ENCODE measurements at places on chromosomes 3 and 15.

GRCh38 chr3:157064402-157064801, 95.5 kb downstream of the CCNL1 start:
- DNase-seq, result no peak

DNA sequence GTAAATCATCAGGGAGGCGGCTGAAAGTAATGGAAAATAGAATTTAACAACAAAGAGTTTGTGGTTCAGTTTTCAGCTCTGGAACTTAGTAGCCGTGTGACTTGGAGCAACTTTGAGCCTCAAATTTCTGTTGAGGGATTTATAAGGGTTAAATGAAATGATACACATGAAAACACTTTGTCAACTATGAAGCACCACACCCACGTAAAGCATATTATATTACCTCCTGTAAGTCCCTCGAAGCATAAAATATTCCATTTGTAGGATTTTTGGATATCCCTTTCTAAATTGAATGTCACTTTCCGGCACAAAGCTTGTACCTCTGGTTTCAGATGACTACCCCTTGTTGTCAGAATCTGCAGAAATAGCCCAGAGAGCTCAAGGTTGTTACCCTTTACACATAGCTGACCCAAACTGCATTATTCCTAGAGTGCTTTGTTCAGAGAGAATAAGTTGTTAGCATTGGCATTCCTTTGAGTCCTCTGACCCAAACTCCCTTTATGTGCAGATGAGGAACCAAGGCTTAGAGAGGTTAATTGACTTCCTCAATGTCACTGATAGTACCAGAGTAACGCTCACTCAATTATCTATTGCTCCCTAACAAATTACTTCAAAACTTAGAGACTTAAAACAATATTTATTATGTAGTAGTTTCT, 187.9 kb upstream of the UMPS start:
- no peak for DNase-seq

- DNase-seq, result no peak
Measured at GRCh38 chr3:172104471-172105072, 65.2 kb downstream of the FNDC3B start.

DNA sequence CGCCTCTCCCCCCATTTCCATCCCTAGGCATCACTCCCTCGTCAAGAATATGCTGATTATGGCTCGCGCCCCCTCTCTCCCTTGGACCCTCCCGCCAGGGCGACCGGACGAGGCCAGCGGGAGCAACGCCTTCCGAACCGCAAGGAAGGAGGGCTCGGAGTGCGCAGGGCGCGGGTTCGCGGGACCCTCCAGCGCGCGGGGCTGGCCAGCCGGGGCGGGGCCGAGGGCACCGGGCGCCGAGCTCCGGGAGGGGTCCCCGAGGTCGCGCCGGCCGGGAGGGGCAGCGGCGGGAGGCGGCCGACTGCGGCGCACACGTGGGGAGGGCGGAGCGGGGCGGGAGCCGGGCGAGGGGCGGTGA, 483 bp downstream of the EHD4 start:
- no peak for DNase-seq

DNA sequence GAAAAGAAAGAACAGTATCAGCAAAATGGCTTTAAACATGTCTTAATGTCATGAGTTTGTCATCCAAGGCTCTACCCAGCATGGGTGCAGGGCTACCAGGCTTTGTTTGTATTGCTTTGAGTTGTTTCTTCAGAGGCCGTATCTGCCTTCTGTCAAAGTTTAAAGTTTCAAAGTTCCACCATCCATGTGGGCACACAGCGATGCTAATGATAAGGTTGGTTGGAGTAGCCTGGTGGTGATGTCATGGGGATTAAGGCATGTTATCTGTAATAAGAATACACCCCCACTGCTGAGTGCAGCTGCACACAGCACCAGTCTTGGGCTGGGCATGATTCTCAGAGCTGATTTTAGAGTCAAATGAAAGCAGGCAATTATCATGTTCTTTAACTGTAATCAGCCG, 72.0 kb upstream of the LRTM1 start:
- DNase-seq, result no peak

- DNase-seq, result no peak
Measured at GRCh38 chr15:90863987-90864386, 4.4 kb upstream of the FURIN start.

- DNase-seq, result no peak
Measured at GRCh38 chr3:42503957-42504333, 1.5 kb downstream of the VIPR1 start.

GRCh38 chr15:32738666-32739065, 20.9 kb downstream of the GREM1 start:
- DNase-seq, result no peak

- no peak for DNase-seq
Measured at GRCh38 chr3:67557848-67558355, 96.5 kb downstream of the SUCLG2 start.

Data from activated CD8-positive, alpha-beta memory T cell treated with anti-CD3 and anti-CD28 coated beads for 4 hours (primary cell).